ENCODE measurements at places on chromosomes 7 and 10.

GRCh38 chr7:157009778-157010587, 480 bp downstream of the MNX1 start:
- DNase-seq = no peak

DNA sequence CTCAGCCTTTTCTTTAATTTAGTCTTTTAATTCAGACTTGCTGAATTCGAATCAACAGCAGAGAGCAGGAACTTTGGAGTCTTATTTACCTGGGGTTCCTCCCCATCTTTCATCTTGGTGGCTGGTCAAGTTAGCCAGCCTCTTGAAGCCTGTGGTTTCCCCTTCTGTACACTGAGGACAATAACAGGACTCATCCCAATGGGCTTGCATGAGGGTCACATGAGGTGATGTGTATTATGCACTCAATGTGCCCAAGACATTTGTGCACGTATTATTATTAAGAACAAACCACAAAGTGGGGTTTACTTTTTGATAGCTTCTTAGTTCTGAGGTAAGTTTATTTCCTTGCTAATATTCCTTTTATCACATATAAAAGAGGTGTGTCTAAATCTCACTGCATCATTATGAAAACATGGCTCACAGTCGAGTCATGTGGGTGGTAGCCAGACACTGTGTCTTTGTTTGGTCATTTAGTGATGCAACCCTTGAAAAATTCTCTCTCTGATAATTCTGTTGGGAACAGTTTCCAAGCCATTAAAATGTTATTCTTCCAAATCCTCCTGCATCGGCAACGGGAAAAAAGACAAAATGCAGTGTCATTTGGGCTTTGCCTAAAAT, 86.5 kb upstream of the GRB10 start:
- no peak for DNase-seq

GRCh38 chr7:132685277-132685676, 109.0 kb upstream of the PLXNA4 start:
- DNase-seq = no peak

GRCh38 chr10:116688241-116688711, 54.1 kb downstream of the HSPA12A start:
- DNase-seq = no peak

DNA sequence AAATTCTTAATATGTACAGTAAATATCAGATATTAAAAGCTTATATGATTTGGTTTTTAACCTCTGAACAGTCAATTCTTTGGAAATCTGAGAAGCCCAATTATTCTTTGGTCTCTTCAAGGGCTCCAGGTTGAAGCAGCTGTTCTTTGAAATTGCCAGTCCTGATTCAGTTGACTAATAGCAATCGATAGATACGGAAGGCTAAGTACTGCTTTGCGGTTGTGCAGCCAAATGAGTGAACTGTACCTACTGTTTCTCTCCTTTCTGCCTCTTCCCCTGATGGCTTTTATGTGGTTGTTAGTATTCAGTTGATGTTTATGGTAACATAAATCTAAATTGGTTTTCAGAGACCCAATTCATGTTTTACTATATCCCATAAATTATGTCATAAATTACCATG, 103.1 kb upstream of the RPA3 start:
- no peak for DNase-seq
